ENCODE measurements at places on chromosomes 6 and 20.

- no peak for DNase-seq
Observed at GRCh38 chr6:43541774-43542471, 25.0 kb downstream of the POLR1C start.

GRCh38 chr6:111743862-111744692 lies 129.2 kb downstream of the FYN start:
- DNase-seq: no peak

GRCh38 chr6:42771741-42772100 lies 10.1 kb upstream of the BICRAL start:
- no peak for DNase-seq

GRCh38 chr6:35030099-35030498 lies 111.0 kb downstream of the TCP11 start:
- no peak for DNase-seq

DNA sequence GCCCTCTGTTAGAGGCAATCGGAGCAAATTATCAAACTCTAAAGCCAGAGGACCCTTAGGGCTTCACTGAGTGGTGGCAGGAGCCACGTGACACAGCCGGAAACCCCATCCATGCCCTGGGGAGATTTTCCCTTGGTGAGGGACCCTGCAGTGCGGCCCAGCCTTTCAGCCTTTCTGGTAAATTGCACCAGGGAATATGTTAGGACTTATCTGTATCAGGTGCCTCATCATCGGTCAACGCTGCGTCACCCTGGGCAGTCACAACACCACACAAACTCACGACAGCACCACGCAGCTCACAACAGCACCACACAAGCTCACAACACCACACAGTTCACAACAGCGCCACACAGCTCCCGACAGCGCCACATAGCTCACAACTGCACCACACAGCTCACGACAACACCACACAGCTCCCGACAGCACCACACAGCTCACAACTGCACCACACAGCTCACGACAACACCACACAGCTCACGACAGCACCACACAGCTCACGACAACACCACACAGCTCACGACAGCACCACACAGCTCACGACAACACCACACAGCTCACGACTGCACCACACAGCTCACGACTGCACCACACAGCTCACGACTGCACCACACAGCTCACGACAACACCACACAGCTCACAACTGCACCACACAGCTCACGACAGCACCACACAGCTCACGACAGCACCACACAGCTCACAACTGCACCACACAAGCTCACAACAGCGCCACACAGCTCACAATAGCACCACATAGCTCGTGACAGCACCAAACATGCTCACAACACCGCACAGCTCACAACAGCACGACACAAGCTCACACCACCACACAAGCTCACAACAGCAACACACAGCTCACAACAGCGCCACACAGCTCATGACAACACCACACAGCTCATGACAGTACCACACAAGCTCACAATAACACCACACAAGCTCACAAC lies 199.0 kb downstream of the DLL1 start:
- DNase-seq: no peak

DNA sequence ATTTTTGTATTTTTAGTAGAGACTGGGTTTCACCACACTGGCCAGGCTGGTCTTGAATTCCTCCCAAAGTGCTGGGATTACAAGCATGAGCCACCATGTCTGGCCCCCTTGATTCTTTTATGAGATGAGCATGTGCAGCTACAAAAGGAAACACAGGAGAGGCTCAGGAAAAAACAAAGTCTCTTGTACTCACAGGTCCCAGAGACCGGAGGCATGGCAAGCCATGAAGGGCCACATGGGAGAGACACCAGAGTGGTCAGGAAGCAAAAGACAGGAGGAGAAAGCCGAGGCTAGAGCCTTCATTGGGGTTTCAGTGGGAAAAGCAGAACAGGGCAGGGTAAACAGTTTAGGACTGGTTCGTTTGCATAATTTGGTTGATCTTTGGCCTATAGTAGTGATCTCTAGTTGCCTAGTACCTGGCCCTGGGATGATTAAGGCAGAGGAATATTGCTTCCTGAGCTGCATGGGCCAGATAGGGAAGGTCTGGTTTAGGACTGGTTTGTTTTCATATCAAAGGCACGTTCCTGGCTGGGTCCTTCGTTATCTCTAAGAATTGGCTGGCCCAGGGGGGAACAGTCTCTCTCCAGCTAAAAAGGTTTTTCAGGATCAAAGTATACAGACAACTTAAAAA lies 48.2 kb upstream of the PRND start:
- no peak for DNase-seq

- DNase-seq: no peak
Observed at GRCh38 chr6:83838727-83839126, 14.4 kb upstream of the RIPPLY2 start.

- DNase-seq: no peak
Observed at GRCh38 chr6:24922170-24922569, 13.6 kb downstream of the RIPOR2 start.

- DNase-seq: no peak
Observed at GRCh38 chr20:50309280-50309763, 118.7 kb downstream of the CEBPB start.

DNA sequence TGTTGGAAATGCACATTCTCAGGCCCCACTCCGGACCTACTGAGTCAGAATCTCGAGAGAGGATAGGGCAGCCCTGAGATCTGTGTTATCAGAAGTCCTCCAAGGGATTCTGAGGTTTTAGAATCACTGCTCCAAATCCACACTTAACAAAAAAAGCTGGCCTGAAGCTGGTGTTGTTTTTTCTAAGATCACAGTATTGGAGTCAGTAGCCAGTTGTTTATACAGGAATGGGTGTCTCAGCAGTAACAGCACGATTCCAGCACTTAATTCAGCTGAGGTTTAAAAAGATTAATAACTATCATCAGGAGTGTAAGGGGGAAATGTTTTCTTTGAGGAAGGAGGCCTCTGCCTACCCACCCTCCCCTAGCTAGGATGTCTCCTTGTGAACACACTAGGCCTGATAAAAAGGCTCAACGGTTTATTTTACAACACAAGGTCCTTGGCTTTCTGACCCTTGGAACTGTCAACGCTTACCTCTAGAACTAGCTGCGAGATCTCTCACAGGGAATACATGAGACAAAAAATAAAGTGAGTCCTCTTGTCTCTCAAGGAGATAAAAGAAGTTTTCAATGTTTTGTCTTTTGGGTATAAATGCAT lies 505.4 kb downstream of the CD83 start:
- DNase-seq: no peak

- no peak for DNase-seq
Observed at GRCh38 chr20:48609491-48609978, 218.3 kb downstream of the PREX1 start.

DNA sequence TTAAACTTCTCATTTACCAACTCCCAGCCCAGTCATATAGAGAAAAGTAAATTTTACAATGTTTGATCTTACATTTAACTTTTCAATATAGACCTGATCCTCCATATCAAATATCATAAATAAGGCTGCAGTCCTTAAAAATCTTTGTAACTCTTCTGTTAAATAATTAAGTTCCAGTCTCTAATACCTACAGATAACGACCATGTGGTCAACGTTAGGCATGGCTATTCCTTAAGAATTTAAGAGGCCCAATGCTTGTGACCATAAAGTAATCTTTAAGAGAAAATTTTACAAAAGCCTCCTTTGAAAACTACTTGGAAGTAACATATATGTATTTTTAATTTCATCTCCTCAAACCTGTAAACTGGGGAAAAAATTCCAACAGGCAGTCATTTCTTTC lies 1.6 kb downstream of the FBXO5 start:
- no peak for DNase-seq

DNA sequence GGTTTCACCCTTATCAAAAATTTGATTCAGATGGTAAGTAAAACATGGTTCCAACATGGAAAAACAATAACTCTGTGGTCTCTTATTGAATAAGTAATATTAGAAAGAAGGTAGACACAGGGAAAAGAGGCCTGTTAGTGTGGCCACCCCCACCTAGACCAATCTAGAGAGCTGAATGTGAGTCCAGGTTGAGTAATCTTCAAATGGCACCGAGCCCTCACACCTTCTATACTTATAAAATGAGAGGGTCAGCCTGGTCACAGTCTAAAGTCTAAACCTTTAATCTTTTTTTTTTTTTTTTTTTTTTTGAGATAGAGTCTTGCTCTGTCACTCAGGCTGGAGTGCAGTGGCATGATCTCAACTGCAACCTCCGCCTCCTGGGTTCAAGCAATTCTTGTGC lies 6.9 kb downstream of the FAM184A start:
- no peak for DNase-seq

GRCh38 chr6:11824986-11825385 lies 46.4 kb upstream of the ADTRP start:
- DNase-seq: no peak

DNA sequence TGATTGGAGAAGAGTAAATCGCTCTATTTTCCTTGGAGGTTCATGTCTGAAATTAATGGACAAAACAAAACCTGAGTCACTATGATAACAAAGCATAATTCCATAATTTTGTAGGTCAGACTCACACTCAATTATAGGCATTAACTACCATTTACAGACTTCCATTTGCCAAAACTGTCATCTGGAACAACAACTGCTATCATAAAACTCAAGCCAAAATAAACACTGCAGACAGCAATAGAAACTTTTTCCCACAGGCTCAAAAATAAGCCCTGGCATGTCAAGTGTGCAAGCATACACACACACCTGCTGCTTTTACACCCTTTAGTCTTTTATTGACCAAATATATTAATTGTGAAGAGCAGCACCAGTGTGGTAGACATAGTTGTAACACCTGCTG lies 7.1 kb downstream of the MRPS10 start:
- DNase-seq: no peak

DNA sequence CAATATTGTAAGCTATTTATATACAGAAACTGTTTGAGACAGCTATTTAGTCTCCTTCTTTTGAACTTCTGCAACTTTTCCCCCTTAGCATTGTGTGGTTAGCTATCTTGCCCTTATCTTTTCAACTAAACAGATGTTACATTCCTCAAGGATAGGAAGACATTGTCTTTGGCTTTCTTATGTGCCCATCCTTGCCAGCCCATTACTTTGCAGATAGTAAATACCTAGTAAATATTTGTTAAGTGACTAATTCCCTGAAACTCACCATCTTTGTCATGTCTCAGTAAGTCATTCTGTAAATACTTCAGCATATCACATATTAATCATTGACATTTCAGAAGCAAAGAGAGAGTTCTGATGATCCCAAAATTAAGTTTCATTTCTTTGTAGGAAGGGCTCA lies 69.1 kb upstream of the FLRT3 start:
- no peak for DNase-seq

DNA sequence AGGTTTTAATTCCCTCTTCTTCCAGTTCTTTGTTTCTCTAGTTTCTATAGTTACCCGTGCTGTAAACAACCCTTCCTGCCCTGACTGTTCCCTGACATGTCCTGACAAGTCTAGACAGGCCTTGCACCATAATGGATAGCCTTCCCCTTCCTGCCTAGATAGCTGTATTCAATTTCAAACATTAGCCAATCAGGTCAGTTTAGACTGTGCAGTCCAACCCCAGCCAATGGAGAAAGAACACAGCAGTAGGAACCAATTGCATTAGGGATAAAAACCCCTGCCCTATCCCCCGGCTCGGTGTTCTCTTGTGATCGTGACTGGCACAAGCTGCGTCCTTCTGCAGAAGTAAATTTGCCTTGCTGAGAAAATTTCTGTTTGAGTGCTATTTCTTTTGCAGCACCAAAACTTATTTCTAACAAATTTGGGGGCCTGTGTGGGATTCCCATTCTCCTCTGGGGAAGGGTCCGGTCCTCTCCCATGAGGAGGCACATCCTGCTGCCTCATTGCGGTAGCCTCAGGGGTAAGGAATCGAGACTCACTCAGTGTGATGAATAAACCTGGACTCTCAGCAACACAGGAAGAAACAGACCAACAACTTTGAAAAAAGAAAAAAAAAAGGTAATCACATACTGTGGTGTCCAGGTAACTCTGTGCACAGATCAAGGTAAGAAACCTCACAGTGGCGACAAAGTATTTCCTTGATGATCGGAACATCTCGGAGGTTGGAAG lies 248.7 kb upstream of the ECI2 start:
- DNase-seq: no peak

GRCh38 chr6:56766806-56767178 lies 124.1 kb upstream of the DST start:
- DNase-seq: no peak

DNA sequence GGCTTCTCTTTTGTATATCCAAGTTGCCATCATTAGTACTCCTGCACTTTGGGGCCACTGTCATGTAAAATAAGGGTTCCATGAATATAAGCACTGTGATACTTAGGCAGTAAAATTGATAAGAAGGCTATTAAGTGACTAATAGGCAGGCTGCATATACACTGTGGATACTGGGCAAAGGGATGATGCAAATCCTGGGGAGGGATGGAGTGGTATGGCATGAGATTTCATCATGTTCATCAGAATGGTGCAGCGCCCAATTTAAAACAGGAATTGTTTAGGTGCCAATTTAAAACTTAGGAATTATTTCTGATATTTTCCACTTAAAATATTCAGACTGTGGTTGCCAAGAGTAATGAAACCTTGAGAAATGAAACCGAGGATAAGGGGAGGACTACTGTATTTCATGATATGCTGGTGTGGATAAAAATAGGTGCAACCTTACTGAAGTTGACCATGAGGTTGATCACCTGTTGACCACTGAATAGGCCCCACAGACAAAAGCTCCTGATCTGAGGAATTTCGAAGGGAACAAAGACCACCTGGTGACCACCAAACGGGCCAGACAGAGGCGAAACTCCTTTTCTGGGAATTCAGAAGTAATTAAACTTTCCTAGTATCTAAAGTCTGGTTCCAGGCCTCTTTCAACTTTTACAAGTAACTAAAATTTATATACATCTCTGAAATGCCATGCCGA lies 4.9 kb upstream of the TRIM39 start:
- DNase-seq: no peak

- DNase-seq: no peak
Observed at GRCh38 chr20:47785854-47786764, 828 bp upstream of the SULF2 start.

- DNase-seq: no peak
Observed at GRCh38 chr6:82976179-82976578, 89.5 kb downstream of the UBE3D start.

DNA sequence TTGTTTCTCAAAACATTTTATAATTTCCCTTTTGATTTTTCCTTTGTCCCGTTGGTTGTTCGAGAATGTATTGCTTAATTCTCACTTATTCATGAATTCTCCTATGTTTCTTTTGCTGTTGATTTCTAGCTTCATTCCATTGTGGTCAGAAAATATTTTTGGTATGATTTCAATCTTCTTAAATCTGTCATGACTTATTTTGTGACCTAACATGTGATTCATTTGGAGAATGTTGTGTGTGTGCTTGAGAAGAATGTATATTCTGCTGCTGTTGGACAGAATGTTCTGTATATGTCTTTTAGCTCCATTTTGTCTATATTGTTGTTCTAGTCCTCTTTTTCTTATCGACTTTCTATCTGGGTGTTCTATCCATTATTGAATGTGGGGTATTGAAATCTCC lies 286.2 kb upstream of the RNF217 start:
- DNase-seq: no peak

DNA sequence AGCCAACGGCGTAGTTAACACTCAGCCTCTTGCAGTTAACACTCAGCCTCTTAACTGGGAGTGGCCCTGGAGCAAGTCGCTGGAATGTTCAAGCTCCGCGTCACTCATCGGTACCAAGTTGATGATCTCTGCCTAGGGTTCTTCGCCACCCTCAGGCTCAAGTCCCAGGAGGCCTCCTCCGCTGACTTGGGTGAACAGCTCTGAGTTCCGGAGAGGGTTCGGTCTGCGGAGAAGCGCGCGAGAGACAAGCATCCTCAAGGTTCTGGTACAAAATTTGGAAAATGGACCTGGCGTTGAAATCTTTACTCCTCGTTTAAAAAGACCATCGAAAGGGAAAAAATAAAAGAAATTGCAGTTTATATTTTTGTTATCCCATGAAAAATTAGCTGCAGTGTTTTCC lies 876 bp upstream of the DSP start:
- no peak for DNase-seq

All from activated T-cell treated with anti-CD3 and anti-CD28 coated beads for 4 hours (primary cell).